ENCODE measurements at places on chromosomes 1 and 21.

DNA sequence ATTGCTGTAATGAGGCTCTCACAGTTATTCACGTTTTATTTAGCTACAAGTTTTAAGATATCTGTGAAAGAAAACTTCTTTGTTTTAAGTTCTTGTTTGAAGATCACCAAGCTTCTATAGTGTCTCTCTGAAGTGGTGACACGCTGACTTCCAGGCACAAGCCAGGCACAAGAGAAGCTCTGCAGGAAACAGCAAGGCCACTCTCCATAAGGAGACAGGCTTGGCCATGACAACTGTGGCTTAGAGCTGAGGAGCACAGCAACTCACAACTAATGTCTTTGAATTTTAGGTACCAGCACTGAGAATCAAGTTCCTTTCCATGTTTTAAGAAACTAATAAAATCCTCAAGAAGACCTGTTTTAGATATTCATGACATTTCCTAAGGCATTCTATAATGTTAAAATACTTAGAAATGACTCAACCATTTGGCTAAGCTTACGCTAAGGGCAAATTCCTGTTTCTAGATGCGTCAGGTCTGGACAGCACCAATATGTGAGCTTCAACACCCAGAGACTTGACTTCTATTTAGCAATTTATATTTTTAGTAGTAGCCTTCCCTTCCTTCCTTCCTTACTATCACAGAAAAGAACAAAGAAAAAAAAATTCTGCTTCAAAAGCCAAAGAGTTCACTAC lies 40.2 kb downstream of the APP start:
- no peak for DNase-seq

DNA sequence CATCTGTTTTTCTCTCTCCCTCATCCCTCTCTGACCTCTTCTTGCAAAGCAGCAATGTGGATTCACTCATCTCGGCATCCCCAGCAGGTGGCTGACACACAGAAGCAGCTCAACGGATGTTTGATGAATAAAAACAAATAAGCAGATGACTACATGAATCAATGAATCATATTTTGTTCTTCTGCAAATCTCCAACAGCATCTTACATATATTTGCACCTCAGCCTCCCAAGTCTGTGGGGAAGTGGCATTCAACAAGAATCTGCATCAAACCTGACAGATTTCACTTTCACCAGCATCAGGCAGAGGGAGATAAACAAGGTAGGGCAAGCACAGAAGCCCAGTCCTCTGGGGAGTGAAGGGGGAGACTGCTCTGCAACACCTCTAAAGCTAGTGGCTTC lies 34.0 kb downstream of the CAPN8 start:
- peak; percentile 41 for DNase-seq

GRCh38 chr21:35172231-35172630 lies 123.1 kb upstream of the RUNX1 start:
- no peak for DNase-seq

DNA sequence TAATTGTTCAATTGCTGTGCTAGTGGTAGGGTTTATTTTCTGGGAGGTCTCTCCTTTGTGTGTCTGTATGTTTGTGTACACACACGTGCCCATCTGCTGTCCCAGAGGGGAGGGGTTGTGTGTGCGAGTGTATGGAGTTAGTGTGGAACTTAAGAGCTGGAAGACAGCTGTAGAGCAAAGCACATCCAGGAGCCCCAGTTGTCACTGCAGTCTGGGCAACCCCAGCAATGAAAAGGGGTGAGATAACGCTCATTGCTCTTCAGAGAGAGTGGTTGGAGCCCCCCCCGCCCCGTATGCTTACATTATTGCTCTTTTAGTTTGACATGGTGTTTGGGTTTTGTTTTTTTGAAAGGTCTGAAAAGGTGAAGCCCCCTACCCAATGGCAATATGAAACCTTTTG lies 36.9 kb downstream of the NCF2 start:
- DNase-seq, result no peak

DNA sequence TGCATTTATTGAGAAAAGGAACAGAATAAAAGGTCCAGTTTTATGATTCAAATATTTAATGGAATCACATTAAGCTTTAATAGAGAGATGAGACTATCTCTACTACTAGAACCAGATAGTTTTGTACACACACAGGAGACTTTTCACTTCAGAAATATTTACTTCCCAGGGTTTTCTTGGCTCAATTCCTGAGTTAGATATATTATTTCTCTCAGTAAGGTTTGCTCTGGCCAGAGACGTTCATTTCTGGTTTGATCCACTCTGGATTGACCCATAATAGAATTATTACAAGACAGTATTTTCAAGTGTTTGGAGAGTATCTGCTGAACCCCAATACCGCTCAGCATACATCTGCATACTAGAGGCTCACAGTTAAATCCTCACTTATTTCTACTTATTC lies 1.3 kb upstream of the RCOR3 start:
- peak; percentile 7 for DNase-seq

DNA sequence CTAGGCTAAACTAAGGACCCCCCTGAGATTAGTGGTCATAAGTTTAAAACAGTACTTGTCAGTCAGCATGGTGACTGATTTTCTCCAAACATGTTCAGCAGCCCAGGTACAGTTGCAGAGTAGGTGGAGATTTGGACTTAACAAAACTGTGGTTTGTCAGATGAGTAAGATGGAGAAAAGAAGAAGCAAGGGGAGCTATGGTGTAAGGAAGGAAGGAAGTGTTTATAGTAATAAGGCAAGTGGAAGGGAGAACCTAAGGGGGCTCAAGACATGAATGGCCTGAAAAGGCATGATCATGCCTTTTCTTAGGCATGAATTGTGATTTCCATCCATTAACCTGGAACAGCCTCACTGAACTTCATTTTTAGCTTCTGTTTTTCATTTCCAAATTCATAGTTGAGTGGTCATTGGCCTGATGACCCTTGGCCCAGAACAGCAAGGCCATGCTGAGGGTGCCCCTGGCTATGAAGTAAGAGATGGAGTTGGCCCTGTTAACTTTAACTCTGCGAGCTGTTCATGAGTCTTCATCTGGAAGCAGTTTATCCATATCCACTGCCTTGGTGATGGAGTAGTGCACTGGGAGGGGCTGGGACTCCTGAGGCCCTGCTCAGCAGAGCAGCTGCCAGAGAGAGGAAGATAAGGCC lies 60.7 kb downstream of the LRRC8D start:
- DNase-seq, result no peak

DNA sequence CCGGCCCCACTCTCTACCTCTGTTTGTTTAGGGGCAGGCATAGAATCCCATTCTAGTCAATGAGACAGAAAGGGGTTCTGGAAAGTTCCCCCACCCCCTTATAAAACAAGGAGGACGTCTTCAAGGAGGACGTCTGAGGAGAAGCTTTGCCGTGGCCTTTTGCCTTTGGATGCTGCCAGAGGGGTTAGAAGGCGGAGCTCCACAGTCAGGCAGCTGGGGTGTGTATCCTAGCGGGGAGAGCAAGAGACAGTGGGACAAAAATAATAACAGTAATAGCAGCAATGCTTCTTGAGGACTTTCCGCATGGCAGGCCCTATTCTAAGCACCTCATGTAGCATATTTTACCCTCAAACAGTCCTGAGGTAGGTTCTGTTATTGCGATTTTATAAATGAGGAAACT lies 48.2 kb upstream of the TENT5B start:
- no peak for DNase-seq
